Esophagus mucosa (tissue), 1 donor: ENCODE measurements at places on chromosomes 13 and 19. TPM values are rescaled to one million over a fixed set of nuclear protein-coding genes. Genes with fewer than 3 reads are reported as not detected.

GRCh38 chr19:50710094-50710493 is 9.5 kb downstream of the SHANK1 start:
- no peak for ATAC-seq

GRCh38 chr13:24127116-24127631 is 33.3 kb upstream of the SPATA13 start:
- peak; percentile 87 for ATAC-seq

GRCh38 chr19:52451241-52451640 is 2.1 kb upstream of the ZNF578 start:
- no peak for ATAC-seq

DNA sequence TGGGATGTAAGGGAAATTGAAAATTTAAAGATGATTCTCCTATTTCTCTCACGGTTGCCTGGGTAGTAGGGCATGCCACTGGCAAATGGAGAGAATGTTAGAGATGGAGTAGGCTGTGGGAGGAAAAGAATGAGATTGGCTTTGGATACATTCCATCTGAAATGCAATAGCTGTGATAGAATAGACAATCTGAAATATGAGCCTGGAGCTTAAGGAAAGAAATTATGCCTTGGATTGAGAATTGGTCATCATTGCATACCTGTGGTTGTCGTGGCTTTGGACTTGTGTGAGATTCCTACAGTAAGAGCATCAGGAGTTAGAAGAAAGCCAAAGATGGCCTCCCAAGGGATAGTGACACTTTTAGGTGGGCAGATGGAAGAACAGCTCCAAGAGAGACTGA is 305.1 kb upstream of the SLC10A2 start:
- ATAC-seq, result no peak

DNA sequence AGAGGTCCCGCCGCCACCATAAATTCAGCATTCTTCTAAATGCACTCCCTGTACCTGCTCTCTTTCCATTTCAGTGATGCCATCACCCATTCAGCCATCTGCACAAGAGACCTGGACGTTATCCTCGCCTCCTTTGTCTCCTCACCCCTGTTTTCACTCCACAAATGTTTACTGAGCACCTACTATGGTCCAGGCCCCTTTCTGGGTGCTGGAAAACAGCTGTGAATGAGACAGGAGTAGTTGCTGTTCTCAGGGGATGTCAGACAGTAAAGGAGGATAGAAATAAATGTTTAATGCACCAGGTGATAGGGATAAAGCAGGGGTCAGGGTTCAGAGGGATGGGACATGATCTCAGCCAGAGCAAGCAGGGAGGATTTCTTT is 3.3 kb downstream of the AP1M1 start:
- ATAC-seq, result no peak

GRCh38 chr19:3880471-3881271 is at the start of gene ATCAY:
TSS of gene ATCAY (plus strand) at chr19:3880685. CDS start at chr19:3885768, 5,083 bp downstream.
- no peak for ATAC-seq

DNA sequence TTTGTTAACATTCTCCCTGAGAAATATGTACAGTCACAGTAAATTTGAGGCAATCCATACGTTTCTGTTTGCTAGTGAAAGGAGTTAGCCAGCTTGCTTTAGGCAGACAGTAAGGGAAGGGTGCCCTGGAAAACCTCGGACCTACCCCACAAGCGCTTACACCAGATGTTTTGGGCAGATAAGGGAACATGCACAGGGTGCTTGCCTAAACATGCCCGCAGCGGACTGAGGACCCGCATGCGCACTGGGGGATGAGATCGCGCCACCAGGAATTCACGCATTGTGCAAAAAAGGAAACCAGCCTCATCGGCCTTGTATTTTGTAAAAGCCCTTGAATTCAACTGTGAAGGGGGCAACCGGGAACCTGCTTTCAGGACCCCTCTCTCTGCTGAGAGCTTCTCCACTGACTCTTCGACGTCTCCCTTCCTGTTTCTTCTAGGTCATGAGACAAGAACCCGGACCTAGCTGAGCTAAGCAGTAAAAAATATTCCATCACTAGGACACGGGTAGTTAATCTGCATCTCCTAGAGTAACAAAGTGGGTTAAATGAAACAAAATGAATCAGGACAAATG is 1399.2 kb upstream of the ATXN8OS start:
- no peak for ATAC-seq

DNA sequence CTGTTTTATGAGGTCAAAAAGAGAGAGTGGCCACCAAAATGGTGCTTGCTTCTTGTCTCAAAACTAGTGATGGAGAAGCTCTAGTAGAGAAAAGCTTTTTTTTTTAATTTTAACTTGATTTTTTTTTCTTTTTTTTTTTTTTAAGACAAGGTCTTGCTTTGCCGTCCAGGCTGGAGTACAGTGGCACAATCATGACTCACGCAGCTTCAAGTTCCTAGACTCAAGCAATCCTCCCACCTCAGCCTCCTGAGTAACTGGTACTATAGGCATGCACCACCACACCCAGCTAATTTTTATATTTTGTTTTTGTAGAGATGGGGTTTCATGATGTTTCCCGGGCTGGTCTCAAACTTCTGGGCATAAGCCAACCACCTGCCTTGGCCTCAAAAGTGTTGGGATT is 279.0 kb downstream of the TBC1D4 start:
- ATAC-seq, result no peak

DNA sequence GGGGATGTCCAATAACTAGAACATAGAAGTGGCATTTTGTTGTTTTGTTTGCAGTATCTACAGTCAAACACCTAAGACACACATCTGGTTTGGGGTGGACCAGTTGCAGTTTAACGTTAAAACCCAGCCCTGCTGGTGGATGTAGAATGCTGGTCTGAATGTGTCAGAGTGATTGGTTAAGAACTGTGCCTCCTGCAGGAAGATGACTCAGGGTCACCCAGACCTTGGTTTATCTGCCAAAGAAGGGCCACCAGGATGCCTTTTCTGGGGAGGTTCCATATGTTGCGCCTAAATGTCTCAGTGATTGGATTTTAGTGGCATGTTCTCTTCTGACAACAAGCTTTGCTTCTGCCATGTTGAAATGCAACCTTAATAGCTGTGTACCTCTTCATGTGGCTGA is 23.1 kb downstream of the ZNF536 start:
- no peak for ATAC-seq

The CEACAM19 gene
- total RNA-seq, result 8.0 TPM

The ATXN8OS gene
- total RNA-seq, result not detected

The ACER1 gene
- 1.8 TPM for total RNA-seq

The IFNL1 gene
- total RNA-seq, result not detected
